ENCODE measurements at places on chromosomes 4 and X.

GRCh38 chr4:984336-985054 is 2.3 kb upstream of the IDUA start:
- no peak for DNase-seq

DNA sequence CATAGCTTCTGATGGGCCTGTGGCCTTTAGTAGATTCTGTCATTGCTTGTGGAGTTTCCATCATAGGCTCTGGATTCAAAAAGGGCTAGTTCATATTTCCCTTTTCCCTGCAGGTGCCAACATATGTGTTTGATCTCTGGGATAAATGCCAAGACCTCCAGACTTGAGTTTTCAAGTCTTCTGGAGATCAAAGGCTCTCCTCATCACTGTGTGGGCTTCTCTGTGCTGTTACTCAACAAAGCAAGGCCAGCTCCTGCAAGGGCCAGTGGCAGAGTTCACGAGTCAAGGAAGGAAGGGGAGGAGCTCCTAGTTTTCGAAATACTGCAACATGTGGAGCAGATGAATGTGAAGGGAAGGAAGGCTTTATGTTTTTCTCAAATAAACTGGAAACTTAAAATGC is 62.7 kb upstream of the SCML1 start:
- no peak for DNase-seq

- no peak for DNase-seq
These were observed 13.3 kb downstream of the OFD1 start for GRCh38 chrX:13747836-13748235.

DNA sequence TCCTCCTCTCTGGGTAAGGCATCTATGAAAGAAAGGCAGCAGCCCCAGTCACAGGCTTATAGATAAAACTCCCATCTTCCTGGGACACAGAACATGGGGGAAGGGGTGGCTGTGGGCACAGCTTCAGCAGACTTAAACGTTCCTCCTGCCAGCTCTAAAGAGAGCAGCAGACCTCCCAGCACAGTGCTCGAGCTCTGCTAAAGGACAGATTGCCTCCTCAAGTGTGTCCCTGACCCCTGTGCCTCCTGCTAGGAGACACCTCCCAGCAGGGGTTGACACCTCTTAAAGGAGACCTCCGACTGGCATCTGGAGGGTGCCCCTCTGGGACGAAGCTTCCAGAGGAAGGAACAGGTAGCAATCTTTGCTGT is 89.9 kb downstream of the EFHC2 start:
- no peak for DNase-seq

GRCh38 chrX:124045109-124045508 is 83.6 kb downstream of the STAG2 start:
- DNase-seq = no peak

DNA sequence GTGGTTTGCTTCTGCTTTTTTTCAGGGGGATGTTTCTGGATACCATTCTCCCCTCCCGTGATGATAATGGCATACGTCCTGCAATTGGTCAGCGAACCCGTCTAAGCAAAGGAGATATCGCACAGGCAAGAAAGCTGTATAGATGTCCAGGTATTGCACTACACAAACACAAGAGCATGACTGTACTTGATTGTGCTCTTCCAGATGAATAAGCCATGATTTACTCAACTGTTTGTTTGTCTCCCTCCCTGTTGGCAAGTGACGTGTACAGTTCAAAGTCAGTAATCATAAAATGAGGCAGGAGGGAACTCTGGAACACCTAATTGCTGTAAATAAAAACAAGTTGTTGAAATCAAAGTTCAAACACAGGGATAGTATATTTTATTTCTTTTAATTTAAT is 141.4 kb downstream of the TLL1 start:
- no peak for DNase-seq

GRCh38 chr4:52627876-52628275 is 31.2 kb downstream of the USP46 start:
- DNase-seq = no peak

DNA sequence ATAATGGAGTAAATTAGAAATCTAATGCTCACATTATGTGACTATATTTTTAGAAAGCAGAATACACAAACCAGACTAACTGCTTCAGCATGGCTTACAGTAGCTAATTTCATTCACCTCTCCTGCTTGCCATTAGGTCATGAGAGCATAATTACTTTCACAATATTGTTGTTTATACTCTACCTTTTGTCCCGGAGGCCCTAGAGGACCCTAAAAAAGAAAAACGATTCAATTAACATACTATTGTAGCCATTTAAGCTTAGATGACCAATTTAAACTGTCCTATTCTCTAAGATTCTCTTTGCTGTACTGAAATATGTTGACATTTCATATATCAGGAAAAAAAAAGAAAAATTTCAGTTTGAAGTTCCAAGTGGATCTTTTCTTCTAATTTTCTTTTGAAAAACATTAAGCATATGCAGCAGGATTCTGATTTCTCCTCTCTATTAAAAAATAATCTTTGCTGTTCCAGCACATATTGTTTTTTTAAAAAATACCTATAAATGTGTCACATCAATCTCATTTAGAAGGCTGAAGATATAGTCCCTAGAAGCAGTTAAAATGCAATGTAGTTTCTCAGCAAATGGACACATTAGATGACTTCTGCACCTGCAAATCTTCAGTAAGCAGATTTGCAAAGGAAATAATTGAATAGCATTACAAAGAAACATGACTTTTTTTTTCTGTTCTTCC is 157.7 kb upstream of the ETNPPL start:
- no peak for DNase-seq

- no peak for DNase-seq
These were observed 58.4 kb upstream of the XAGE1A start for GRCh38 chrX:52437212-52437611.

DNA sequence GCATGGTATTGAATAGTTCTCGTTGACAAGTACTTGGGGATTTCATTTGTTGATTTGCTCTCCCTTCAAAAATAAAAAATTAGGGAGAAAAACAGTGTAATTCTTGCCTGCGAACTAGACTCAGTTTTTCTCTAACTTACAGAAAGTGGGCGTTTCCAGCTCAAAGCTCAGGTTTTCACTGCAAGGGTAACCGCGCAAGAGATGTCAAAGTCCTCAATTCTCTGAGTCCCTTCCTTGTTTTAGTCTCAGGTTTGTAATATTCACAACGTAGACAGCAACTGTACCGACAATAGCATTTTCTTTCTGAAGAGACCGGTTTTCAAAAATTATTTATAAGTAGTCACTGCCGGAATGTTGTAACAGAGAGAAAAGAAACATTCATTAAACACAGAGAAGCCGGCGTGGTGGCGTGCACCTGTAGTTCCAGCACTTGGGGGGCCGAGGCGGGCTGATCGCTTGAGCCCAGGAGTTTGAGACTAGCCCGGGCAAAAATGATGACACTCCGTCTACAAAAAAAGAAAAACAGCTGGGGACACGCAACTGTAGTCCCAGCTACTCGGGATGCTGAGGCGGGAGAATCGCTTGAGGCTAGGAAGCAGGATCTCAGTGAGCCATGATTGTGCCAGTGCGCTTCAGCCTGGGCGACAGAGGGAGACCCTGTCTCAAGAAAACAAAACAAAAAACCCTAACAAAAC is 774 bp downstream of the ZCCHC4 start:
- DNase-seq = no peak

Measured in stimulated activated CD8-positive, alpha-beta memory T cell treated with anti-CD3 and anti-CD28 coated beads, Interleukin-15, amount 100 ng/mL, for 4 hours (primary cell).